ENCODE measurements at places on chromosomes 2 and 18.

DNA sequence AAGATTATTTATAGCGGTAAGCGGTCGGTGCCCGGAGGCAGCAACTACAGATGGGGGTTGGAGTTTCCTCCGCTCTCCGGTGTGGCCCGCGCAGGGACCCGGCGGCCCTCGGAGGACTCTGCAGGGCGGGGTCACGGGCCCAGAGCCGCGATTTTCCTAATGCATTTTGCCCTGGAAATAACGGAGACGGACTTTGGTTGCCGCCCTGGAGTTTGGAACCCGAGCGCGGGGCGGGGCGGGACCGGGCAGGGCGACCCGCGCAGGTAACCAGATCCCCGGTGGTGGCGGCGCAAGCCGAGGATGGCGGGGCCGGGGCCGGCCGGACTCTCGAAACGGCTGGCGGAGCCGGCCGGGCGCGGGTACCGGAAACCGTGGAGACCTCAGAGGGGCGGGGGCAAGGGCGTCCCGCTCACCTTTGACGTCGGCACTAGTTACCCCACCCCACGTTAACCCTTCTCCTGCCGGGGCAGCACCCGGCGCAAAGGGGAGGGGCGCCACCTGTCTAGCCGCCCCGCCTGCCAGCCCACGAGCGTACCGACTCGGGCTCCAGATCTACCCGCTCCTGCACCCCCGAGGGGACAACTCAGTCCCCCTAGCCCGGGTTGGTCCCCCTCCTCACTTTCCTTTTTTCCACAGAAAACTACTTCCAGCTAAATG lies 2.9 kb downstream of the CYP26B1 start:
- DNase-seq: no peak

DNA sequence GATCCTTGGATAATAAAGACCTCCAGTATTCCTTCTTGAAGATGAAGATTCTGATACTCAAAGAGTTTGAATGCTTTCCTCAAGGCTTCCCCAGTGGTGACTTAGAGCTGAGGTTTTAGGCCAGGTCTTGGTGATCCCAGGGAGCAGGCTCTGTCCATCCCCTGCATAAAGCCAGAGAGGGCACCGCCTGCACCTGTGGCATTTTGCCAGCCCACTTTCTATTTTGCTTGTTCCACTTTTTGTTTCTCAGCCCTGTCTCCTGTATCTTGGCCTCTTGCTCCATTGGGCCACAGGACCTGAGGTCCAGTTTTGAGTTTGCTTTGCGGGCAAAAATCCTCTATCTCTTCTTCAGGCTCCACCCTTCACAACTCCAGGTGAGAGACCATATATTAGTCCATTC lies 6.7 kb upstream of the SCYGR1 start:
- no peak for DNase-seq

DNA sequence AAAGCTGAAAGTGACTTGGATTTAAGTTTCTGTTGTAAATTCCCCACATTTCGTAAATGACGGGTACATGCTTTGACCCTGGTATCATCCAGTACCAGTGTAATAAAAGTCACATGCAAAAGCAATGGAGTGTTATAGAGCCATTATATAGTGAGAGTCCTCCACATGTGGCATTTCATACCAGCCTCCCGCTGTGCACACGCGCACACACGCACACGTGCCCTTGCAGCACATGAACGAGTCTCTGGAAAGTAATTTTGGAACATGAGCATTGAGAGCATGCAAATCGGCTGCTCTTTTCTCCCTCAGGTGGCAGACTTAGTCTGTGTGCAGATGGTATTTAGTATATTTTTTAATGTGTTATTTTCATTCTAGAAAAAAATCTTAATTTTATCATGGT lies 198.1 kb downstream of the ZNF407 start:
- no peak for DNase-seq

DNA sequence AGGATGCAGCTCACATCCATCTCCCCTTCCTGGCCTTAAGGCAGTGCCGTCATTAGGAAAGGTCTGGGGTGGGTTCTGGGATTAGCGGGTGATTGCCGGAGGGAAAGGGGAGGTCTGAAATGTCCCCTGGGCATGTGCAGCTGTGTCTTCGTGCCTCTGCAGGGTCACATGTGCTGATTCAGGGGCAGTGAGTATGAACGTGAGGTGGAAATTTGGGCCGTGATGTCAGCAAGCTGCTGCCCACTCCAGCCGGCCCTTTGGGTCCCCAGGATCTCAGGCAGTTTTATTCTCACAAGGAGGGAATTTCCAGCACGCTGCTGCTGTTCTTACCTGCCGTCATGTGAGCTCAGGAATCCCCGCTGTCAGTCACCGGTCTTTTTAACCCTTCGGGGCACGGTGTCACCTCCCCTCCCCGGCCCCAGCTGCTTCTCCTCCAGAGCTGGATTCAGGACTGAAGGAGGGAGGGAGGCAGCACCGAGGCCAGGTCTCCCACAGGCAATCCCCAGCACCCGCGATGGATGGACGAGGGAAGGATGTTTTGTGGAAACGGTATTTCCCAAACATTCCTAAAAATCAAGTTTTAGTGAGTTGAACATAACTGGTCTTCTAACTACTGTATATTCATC lies 23.5 kb downstream of the GPR35 start:
- no peak for DNase-seq

Measured in hematopoietic multipotent progenitor cell treated with erythropoietin and hydrocortisone succinate and interleukin-3 and kit ligand, for 4 days (in vitro differentiated cells).